ENCODE measurements at places on chromosomes 1 and 21.

DNA sequence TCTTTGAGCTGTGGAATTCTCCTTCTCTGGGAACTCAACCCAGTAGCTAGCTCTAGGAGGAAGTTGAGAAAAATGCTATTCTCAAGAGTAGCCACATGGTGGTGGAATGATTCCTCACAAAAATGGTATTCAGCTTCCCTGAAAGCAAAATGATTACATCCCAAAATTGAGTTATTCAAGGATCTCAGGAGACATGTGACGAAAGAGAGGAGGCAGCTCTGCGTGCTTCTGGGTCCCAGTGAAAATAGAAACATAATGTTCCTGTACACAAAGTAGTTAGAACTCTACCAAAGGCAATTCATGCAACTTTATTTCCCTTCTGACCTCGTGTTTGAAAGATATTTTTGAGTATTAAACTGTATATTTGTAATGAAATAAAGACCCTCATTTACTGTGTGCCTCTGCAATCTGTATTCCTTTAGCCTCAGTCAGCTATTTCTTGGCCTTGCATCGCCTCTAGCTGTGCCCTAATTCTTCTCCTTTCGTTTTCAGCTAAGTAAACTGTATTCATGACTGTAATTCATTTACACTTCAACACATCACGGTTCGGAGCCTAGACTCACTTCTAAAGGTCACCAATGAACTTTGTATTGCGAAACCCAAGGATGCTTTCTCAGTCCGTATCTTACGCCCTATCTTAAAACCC lies 167.3 kb downstream of the FASLG start:
- DNase-seq: peak; percentile 96

DNA sequence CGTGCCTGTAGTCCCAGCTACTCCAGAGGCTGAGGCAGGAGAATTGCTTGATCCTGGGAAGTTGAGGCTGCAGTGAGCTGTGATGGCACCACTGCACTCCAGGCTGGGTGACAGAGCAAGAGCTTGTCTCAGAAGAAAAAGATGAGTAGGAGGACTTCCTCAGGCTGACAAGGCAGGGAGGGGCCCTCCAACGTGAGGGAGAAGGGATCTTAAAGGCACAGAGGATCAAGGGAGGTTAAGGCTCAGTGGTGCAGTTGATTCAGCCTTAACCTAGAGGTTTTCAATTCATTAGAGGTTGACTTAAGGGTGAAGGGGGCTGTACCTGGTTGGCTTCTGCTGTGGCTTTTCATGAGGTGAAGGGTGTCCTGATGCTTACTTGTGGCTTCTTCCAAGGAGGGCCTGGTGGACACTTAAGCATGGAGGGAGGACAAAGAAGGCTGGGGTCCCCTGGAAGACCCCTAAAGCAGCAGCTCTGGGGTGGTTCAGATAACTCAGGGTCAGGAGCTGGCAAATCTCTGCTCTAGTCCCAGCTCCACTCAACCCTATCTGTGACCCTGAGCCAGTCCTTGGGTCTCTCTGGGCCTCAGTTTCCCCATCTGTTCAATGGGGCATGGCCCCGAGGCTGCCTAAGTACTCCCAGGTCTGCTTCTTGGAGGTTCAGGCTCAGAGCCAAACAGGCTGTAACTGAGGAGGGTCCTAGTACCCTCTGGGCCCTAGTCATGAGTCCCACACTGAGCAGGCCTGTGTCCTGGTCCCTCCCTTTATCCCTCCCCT lies 6.3 kb downstream of the EXTL1 start:
- DNase-seq: no peak

DNA sequence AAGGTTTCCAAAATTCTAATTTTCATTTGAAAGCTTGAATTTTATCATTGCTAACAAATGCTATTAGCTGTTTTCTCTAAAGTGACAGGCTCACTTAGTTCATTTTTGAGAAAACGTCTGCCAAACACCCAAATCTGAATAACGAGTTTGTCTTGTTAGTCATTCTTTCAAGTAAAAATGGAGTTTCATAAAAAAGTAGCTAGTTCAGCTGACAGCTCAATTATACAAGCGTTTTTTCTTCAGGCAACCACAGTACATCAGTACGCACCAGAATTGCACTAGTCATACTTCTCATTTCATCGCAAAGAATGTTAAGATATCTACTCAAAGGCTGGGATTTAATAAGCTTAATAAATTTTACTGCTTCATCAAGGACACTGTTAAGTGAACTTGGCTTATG lies 72.3 kb upstream of the SLFNL1 start:
- peak; percentile 17 for DNase-seq

DNA sequence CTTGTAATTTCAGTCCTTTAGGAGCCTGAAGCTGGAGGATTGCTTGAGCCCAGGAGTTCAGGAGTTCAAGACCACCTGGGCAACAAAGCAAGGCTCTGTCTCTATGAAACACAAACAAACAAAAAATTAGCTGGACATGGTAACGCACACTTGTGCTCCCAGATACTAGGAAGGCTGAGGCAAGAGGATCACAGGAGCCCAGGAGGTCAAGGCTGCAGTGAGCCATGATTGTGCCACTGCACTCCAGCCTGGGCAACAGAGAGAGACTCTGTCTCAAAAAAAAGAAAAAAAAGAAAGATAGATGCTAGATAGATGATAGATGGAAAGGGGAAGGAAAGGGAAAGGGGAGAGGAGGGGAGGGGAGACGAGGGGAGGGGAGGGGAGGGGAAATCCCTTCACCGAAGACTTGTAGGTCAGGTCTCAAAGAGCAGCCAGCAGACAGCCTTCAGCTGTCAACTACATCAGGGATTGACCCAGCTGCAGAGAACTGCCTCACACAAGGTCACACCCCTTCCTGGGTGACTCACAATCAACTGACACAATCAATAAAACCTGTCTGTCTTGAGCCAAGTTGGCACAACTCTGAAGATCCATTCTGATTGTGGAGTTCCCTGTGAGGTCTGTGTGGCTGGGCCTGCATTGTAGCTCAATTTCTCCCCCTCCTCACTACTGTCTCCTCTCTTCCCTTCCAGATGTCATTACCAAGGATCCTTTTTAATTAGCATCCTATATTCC lies 200.6 kb downstream of the RGS7 start:
- peak; percentile 25 for DNase-seq

DNA sequence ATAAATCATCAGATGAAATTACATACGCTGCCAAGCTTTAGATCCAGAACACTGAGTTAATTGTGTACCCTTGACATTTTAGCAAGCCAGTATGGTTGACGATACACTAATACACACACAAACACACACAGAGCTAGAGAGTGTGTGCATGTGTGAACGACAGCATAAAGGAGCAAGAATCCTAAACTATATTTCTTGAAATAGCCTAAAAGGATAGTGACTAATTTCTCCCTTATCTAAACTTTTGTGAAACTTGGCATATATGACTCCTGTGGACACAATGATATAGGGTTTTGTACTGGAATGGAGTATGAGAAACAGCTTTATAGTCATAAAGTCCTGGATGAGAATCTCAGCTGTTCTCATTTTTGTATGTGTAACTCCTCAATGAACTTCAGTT lies 65.1 kb upstream of the DMRTA2 start:
- DNase-seq: peak; percentile 23

Measured in fibroblast of villous mesenchyme (primary cell).